ENCODE measurements at places on chromosomes 2 and 18. TPM values are rescaled to one million over a fixed set of nuclear protein-coding genes. Genes with fewer than 3 reads are reported as not detected.

The RNF25 gene
- total RNA-seq, result 21.9 TPM

The STAT1 gene
- 27.4 TPM for total RNA-seq

The OR6B2 gene
- total RNA-seq, result not detected

The MBOAT2 gene
- total RNA-seq, result 5.9 TPM

The LYPD1 gene
- 29.0 TPM for total RNA-seq

The OTOS gene
- not detected for total RNA-seq

The ARHGAP15 gene
- not detected for total RNA-seq

The TUBA4B gene
- total RNA-seq, result not detected

The BOD1L2 gene
- not detected for total RNA-seq

The CCDC150 gene
- 9.7 TPM for total RNA-seq

The ALPG gene
- total RNA-seq, result not detected

The TTC39C gene
- 24.1 TPM for total RNA-seq

The IER3IP1 gene
- 32.7 TPM for total RNA-seq
